Immature natural killer cell (primary cell): ENCODE measurements at places on chromosomes 13 and 19. TPM values are rescaled to one million over a fixed set of nuclear protein-coding genes. Genes with fewer than 3 reads are reported as not detected.

GRCh38 chr13:34137200-34137599 is 319.3 kb downstream of the RFC3 start:
- H3K4me1 ChIP-seq = no peaks in the 10 kb centered on the region
- H3K36me3 ChIP-seq = no peaks in the 10 kb centered on the region
- H3K27ac ChIP-seq = no peak overlapping the region
- H3K27me3 ChIP-seq = no peaks in the 10 kb centered on the region
- no peak for DNase-seq

DNA sequence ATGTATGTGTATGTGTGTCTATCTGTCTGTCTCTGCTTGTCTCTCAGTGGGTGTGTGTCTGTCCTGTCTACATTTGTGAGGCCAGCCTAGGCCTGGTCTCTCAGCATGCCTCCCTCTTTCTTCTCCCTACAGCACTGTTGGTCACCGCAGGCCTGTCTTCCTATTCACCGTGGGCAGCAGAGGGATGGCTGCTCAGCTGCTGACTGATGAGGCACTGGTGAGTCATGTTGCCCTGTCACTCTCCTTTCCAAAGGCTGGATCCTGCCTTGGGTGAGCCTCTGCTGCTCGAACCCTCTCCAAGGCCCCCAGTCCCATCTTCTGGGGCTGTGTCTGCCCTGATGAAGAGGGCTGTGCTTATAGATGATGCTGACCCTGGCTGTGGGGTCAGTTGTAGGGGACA is 6.3 kb downstream of the ZNF71 start:
- peaks cover 9% of the 10 kb centered on the region for H3K4me1 ChIP-seq
- no peak overlapping the region for H3K4me3 ChIP-seq
- DNase-seq = no peak
- H3K27ac ChIP-seq = no peak overlapping the region
- H3K36me3 ChIP-seq = peaks cover 71% of the 10 kb centered on the region
- H3K27me3 ChIP-seq = no peaks in the 10 kb centered on the region

Gene NKG7
- polyA plus RNA-seq = 8,385 TPM

Gene OR4F17
- not detected for polyA plus RNA-seq

DNA sequence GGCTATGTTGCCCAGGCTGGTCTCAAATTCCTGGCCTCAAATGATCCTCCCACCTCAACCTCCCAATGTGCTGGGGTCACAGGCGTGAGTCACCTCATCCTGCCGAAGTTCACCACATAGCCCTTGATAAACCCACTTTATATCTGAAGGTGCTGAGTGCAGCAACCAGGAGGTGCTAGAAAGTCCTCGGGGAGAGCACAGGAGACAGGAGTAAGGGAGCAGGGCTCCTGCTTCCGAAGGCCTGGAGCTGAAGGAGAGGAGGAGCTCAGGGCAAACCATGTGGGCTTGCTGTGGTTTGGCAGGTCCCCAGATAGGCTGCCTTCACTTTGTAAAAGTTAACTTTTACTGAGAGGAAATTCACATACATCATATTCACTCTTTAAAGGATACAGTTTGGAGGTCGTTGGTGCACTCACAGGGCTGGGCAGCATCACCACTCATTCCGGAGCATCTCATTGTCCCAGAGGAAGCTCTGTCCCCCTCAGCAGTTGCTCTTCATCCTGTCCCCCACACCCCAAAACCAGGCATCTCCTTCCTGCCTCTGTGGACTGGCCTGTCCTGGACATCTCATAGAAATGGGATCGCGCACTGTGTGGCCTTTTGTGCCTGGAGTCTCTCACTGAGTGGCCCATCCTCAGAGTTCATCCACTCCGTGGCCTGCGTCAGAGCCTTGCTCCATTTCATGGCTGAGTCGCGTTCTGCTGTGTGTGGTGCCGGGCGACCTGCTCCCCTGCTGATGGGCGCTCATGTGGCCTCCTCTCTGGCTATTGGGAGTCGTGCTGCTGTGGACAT is 49.5 kb downstream of the KDM4B start:
- DNase-seq = no peak
- H3K27ac ChIP-seq = peak overlapping the region; percentile 49
- H3K27me3 ChIP-seq = peaks cover 1% of the 10 kb centered on the region
- H3K4me1 ChIP-seq = peaks cover 5% of the 10 kb centered on the region

Gene ELSPBP1
- not detected for polyA plus RNA-seq

DNA sequence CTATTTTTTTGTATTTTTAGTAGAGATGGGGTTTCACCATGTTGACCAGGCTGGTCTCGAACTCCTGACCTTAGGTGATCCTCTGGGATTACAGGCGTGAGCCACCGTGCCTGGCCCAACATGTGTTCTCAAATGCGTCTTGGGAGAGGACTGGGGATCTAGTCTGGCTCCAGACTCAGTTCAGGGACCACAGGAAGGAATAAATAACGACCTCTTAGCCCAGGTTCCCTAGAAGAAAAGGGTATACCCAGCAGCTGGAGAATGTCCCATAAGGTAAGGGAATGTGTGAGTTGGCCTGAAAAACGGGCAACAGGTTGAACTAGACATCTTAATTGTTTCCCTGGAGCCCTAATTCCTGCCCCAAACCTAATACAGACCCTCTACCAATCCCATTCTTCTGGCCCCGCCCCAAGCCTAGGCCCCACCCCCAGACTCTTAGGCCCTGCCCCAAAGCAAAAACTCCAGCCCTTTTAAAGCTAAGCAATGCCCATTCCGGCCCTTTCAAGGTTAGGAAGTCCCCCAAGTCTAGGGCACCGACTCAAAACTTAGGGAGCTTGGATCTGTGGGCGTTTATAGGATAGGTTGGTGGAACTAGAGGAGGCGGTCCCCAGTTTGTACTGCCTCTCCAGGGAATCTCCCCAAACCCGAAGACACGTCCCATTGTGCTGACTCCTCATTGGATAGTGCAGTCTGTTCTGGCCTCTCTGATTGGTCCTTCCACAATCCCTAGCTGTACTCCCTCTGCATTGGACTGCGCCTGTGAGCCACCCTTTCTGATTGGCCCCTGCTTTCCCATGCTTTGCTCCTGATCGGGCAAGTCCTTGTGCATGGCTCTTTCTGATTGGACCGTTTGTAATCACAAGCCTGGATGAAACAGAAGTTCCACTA is 5.4 kb upstream of the LRFN1 start:
- peaks cover 18% of the 10 kb centered on the region for H3K36me3 ChIP-seq
- no peak overlapping the region for H3K4me3 ChIP-seq
- H3K27ac ChIP-seq = no peak overlapping the region
- peaks cover 34% of the 10 kb centered on the region for H3K4me1 ChIP-seq

DNA sequence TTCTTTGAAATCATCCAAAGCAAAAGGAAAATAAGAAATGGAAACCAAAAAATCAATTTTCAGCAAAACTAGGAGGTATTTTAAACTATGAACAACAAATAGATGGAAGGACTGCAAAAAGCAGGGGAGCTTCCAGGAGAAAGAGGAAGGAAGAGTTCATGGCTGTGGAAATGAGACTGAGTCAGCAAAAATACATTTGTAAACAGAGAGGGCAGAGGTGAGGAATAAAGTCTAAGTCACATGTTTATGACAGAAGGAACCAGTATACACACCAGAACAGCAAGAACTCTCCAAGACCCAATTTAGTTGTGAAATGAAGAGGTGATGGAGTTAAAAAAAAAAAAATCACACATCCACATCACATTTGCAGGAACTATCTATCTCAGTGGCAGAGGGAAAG is 69.6 kb downstream of the RNASEH2B start:
- H3K4me3 ChIP-seq = no peak overlapping the region
- DNase-seq = no peak
- peaks cover 1% of the 10 kb centered on the region for H3K4me1 ChIP-seq
- peaks cover 27% of the 10 kb centered on the region for H3K36me3 ChIP-seq
- no peak overlapping the region for H3K27ac ChIP-seq
- H3K27me3 ChIP-seq = no peaks in the 10 kb centered on the region

DNA sequence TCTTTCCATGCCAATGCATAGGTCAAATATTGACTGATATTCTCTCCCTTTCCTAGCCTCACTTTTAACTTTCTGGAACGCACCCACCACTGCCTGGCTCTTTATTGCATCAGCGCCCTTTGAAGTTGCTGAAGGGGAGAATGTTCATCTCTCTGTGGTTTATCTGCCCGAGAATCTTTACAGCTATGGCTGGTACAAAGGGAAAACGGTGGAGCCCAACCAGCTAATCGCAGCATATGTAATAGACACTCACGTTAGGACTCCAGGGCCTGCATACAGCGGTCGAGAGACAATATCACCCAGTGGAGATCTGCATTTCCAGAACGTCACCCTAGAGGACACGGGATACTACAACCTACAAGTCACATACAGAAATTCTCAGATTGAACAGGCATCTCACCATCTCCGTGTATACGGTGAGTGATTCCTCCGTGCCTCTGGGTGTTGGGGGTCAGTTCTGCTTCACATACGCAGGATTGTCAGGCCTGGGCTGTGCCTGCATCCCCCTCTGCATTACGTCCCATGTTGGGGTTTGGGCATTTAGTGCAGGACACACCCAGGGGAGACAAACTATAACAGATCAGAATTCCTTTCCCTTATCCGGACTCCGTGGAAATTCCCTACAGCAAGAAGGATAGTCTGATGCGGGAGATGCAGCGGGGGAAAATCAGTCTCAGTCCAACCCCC is 1.3 kb downstream of the CEACAM21 start:
- H3K4me1 ChIP-seq = peaks cover 19% of the 10 kb centered on the region
- H3K27ac ChIP-seq = no peak overlapping the region
- H3K36me3 ChIP-seq = peaks cover 29% of the 10 kb centered on the region
- no peaks in the 10 kb centered on the region for H3K27me3 ChIP-seq
- no peak for DNase-seq

DNA sequence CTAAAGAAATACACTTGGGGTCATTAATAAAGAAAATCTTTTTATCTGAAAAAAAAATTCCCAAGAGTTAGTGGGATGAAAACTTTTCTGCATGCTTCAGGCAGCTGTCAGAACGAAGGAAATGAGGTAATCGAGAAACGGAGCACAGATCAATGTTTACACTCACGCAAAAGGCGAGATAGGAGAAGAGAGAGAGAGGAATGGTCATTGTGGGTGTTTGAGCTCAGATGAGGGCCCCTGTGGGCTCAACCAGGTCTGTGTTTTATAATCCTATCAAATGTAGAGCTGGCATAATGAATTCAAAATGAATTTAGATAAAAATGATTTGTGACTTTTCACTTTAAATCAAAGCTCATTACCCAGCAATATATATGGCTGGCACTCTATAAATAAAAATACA is 6.3 kb upstream of the RXFP2 start:
- H3K4me1 ChIP-seq = peaks cover 4% of the 10 kb centered on the region
- DNase-seq = no peak
- no peaks in the 10 kb centered on the region for H3K36me3 ChIP-seq
- H3K27me3 ChIP-seq = peaks cover 2% of the 10 kb centered on the region
- H3K27ac ChIP-seq = no peak overlapping the region
- H3K4me3 ChIP-seq = no peak overlapping the region

GRCh38 chr19:44615863-44616247 is 2.5 kb downstream of the IGSF23 start:
- no peaks in the 10 kb centered on the region for H3K36me3 ChIP-seq
- no peaks in the 10 kb centered on the region for H3K4me1 ChIP-seq
- no peak overlapping the region for H3K27ac ChIP-seq
- no peak overlapping the region for H3K4me3 ChIP-seq
- H3K27me3 ChIP-seq = no peaks in the 10 kb centered on the region

GRCh38 chr13:20457670-20458069 is 68.0 kb downstream of the CRYL1 start:
- DNase-seq = no peak
- H3K27ac ChIP-seq = no peak overlapping the region
- peaks cover 2% of the 10 kb centered on the region for H3K27me3 ChIP-seq
- H3K4me1 ChIP-seq = peaks cover 16% of the 10 kb centered on the region
- H3K36me3 ChIP-seq = no peaks in the 10 kb centered on the region

DNA sequence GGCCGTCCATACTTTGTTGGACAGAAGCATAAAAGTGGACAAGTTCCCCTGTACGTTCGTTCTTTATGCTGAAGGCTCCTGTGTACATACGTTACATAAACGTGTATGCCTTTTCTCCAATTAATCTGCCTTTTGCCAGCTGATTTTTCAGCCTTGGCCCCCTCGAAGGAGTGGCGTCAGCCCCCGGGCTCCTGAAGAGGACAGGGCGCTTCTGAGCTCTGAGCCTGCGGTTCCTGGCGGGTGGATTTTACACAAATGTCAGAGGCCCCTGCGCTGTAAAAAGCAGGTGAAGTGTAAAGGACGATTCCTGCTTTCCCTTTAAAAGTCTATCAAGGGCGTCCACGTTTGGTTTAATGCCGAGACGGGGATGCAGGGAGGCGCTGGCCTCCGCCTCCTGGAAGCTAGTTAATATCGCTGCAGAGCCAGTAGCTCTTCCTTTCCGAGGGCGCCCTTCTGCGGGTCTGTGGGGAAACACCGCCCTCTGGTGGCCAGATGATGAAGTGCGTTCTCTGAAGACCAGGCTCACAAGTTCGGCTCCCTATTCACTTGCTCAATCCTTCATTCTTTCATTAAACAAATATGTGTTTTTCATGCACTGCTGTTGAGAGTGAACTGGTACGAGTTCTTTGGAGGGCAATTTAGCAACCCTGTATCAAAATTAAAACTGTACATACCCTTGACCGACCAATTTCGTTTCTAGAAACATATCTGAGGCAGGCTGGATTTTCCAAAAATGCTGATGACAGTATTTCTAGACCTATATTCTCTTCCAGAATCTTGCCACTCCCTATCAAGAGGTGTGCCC is 62.0 kb downstream of the GPR12 start:
- no peaks in the 10 kb centered on the region for H3K36me3 ChIP-seq
- DNase-seq = peak; percentile 68
- H3K4me1 ChIP-seq = peaks cover 3% of the 10 kb centered on the region
- H3K27ac ChIP-seq = no peak overlapping the region
- H3K27me3 ChIP-seq = no peaks in the 10 kb centered on the region
- no peak overlapping the region for H3K4me3 ChIP-seq

- peak overlapping the region; percentile 90 for H3K4me3 ChIP-seq
- H3K27ac ChIP-seq = peak overlapping the region; percentile 76
- H3K27me3 ChIP-seq = peaks cover 4% of the 10 kb centered on the region
- H3K4me1 ChIP-seq = peaks cover 22% of the 10 kb centered on the region
Observed at GRCh38 chr13:23889615-23890607, 711 bp upstream of the MIPEP start.

DNA sequence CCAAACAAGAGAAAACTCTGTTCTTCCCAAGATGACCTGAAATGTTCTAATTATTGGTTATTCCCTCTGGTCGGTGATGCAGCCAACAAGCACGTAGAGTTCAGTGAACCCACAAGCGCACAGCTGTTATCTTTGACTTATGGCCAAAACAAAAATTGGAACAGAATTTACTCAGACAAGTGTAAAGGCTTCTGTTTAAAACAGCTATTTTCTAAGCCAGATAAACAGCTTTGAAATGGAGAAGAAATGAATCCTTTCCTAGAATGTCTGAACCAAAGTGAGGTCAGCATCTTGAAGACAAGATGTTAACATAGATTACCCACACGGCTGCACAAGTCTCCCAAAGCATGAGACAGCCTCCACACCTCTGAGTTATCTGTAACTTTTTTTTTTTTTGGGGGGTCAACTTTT is 669.2 kb downstream of the DIAPH3 start:
- H3K36me3 ChIP-seq = no peaks in the 10 kb centered on the region
- no peak overlapping the region for H3K4me3 ChIP-seq
- DNase-seq = no peak
- H3K4me1 ChIP-seq = no peaks in the 10 kb centered on the region
- no peaks in the 10 kb centered on the region for H3K27me3 ChIP-seq
- no peak overlapping the region for H3K27ac ChIP-seq

DNA sequence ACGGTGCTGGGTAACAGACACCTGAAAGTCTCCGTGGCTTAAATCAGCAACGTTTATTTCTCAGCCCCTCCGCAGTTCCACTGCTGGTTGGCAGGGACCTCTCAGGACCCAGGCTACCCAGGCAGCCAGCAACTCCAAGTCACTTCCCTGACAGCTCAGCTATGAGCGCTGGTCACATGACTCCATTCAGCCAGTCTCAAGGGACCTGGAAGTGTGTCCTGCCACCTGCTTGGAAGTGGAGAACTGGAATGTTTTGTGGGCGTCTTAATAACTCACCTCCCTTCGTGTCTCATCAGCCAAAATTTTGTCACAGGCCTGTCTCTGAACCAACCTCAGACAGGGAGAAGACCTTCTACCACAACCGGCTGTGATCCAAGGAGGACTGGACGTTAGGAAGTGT is 72.8 kb downstream of the DPF1 start:
- no peak overlapping the region for H3K27ac ChIP-seq
- DNase-seq = no peak
- H3K36me3 ChIP-seq = peaks cover 8% of the 10 kb centered on the region
- no peaks in the 10 kb centered on the region for H3K4me1 ChIP-seq
